ENCODE measurements at places on chromosomes 3 and 15.

- no peak for DNase-seq
These were observed 370.4 kb upstream of the CBLB start for GRCh38 chr3:106239195-106239697.

GRCh38 chr3:12663401-12663935, 449 bp downstream of the RAF1 start:
- DNase-seq, result peak; percentile 69

GRCh38 chr15:40420071-40420713, 14.6 kb downstream of the IVD start:
- no peak for DNase-seq

GRCh38 chr15:80105193-80105592, 45.7 kb downstream of the ZFAND6 start:
- DNase-seq, result no peak

- no peak for DNase-seq
These were observed 46.9 kb downstream of the IFT57 start for GRCh38 chr3:108175352-108175751.

DNA sequence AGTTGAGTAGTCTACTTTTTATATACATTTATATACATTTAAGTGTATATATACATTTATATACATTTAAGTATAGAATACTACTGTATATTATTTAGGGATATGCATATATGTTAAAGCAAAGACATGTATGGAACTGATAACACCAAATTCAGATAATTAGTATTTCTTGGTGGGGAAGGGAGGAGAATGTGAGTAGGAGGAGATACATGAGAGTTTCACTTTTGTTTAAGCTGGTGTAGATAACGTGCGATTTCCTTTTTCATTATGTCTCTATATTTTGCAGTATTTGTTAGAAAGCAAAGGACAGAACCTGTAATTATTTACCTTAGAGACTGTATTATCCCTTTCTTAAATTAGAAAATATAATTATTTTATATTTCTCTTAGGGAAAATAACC, 16.6 kb upstream of the NIT2 start:
- no peak for DNase-seq

DNA sequence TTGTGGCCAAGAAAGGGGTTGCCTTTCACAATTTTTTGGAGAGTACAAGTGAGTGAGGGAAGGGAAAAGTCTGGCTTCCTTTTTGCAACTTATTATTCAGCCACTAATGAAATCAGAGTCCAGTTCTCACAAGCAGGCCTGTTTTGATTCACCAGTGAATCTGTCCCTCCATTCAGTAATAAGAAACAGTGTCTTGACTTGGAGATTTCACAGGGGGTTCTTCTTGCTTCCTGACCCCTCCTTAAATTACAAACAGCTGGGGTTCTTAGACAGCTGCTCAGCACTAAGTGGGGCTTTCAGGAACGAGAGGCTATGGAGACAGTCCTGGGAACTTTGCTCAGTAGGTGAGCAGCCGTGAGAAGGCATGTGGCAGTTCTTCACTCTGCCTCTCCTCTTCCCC, 24.5 kb downstream of the SEMA3G start:
- DNase-seq, result no peak

DNA sequence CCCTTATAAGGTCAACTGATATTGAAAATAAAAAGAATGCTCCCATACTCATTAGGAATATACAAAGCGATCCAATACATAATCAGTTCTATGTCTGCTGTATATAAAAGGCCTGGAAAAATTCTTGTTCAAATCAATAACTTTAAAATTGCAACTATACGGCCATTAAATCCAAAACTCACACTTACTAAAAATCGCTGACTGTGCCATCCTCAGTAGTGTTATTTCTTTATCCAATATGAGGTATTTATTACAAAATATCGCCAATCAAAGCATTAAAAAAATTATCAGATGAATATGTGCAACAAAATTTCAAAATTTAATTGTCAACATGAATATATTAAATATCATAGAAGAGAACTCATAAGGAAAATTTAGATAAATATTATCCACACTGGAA, 146.5 kb downstream of the PLD1 start:
- no peak for DNase-seq

DNA sequence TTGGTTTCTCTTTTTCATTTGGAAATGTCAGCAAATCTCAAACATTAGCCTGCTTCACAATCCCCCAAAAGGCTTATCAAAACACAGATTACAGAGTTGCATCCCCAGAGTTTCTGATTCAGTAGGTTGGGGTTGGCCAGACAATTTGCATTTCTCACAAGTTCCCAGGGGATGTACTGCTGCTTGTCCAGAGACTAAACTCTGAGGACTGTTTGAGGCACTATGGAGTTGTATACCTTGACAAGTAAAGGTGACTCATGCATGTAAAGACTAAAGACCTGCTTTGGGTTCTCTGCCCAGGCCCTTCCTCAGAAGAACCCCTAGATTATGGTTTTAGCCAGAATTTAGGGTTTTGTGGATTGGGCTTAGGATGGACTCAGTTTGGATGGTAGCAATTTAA, 151.1 kb upstream of the ARHGEF26 start:
- no peak for DNase-seq

DNA sequence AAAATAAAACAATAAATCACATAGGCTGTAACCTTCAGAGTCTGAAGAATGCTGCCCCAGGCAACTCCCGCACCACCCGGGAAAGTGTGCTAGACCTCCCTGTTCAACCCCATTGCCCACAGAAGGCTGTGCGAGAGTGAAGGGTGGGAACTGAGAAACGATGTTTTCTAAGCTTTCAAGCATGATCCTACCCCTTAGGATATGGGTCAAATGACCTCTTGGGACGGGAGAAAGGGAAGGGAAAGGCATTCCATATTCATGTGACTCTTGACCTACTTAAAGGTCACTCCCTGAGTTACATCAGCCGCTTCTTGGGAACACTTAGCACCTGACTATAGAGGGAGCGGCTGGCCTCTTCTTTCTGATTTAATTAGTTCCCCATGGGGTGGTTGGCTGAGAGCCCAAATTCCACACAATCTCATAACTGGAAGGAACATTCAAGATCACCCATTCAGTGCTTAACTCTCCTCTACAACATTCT, 114.7 kb upstream of the SLC24A5 start:
- no peak for DNase-seq

DNA sequence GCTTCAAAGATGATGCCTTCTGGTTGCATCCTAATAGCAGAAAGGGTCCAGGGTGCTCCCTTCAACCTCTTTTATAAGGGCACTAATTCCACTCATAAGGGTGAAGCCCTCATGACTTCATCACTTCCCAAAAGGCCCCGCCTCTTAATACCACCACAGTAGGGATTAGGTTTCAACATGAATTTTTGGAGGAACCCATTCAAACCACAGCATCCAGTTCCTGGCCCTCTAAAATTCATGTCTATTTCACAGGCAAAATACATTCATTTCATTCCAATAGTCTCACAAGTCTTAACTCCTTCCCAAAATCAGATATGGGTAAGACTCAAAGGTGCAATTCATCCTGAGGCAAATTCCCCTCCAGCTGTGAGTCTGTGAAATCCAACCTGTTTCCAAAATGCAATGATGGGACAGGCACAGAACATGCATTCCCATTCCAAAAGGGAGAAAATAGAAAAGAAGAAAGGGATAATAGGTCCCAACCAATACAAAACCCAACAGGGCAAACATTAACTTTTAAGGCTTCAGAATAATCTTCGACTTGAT, 124.0 kb downstream of the ATP1B3 start:
- no peak for DNase-seq

GRCh38 chr3:24410860-24411259, 83.8 kb downstream of the THRB start:
- DNase-seq, result no peak

DNA sequence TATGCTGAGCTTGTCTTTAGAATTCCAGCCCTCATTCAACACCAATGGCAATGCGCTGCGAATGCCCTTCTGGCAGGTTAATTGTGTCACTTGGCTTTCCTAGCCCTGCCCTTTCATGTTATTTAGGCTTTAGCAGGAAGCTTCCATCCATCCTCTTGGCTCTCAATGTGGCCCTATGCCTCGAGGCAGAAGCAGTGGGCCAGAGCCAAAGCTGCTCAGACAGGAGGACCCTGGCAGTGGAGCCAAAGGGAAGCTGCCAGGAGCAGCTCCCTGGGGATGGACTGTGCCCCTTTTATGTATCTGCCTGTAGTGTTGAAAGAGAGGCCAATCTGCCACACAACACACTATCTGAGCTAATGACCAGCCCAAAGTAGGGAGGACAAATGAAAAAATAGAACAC, 376.4 kb downstream of the CTNNB1 start:
- DNase-seq, result peak; percentile 20

- no peak for DNase-seq
These were observed 187.9 kb downstream of the MECOM start for GRCh38 chr3:169475576-169475975.

DNA sequence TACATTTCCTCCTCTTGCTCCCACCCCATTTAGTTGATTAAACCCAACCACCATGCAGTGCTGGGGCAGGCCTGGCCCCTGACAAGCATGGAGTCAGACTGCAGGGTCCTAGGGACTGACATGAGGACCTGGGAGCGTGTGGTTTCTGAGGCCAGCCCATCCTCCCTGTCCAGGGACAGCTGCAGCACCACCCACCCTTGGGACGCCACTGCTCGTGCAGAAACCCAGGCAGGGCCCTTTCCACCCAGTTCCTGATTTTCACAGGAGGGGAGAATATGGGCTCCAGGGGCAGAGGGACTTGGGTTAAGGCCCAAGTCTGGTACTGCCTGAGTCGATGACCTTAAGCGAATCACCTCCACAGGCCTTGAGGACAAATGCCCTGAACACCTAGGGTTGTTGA, 23.7 kb downstream of the PLXND1 start:
- DNase-seq, result no peak

DNA sequence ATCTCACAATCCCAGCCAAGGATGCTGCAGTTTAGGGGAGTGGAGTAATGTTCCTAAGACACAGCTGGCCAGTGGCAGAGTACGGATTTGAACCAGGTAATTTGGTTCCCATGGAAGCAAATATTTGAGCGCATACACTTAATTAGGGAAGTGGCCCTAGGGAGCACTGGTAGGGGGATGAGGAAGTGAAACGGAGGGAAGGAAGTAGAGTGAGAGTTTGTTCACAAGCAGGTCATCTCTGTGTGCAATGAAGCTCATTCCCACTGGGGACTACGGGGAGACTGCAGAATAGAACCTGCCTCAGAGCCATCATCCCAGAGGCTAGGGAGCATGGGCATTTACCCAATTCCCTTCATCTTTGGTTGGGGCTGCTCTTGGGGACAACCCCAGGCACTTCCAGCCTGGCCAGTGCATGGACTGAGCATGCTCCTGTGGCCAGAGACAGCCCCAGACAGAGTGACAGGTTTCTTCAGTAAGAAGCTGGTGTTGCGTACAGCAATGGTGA, 317.2 kb upstream of the PROK2 start:
- DNase-seq, result no peak

DNA sequence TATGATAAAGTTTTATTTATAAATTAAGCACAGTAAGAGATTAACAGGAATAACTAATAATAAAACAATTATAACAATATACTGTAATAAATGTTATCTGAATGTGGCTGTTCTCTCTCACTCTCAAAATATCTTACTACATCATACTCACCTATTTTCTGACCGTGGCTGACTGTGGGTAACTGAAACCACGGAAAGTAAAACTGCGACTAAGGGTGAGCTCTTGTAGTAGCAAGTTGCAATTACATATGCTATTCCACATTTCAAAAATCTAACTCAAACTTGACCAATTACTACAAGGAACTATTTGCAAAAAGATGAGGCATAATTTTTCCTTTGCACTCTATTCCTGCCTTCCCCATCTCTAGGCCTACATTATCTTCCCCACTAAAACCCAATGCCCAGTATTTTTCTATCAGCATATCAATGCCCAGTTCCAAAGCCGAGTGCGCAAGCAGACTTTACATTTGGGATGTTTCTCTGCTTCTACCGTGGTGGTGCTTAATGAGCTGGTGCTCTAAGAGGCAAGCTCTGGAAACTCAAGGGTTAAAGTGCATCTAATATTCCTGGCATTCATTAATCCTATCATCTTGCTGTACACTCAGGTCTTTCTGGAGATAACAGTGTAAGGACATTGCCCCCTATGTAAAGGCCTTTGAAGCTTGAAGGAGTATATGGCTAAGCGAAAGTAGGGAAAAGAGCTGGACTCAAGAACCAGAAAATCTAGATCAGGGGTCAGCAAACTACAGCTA, 6.7 kb downstream of the PCYT1A start:
- DNase-seq, result no peak

DNA sequence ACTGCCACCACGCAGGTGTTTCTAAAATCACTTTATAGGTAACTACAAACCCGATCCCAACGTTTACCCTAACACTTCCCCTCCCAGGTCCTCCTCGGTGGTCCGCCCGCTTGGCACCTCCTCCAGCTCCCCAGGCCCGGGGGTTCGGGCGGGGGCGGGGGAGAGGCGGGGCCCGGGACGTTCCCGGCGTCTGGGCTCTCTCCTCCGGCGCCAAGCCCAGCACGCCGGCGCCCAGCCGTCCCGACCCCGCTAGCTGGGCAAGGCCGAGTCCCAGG, 562 bp downstream of the CGGBP1 start:
- no peak for DNase-seq

DNA sequence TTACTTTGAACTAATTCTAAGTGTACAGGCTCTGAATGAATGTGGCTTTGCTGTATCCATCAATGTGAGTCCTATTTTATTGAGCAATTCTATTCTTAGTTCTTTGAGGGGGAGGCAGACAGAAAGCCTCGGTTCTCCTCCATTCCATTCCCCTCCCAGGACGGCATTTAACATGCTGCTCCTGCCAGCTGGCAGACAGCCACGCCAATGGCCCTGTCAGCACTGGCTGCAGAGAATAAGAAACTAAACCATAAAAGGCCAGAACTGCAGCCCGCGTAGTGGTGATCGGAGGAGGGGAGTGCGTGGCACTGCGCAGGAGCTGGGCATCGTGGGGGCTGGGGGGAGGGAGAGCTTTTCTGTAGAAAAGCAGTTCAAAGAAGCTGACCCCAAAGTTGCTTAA, 76.0 kb upstream of the HACD2 start:
- DNase-seq, result peak; percentile 38

DNA sequence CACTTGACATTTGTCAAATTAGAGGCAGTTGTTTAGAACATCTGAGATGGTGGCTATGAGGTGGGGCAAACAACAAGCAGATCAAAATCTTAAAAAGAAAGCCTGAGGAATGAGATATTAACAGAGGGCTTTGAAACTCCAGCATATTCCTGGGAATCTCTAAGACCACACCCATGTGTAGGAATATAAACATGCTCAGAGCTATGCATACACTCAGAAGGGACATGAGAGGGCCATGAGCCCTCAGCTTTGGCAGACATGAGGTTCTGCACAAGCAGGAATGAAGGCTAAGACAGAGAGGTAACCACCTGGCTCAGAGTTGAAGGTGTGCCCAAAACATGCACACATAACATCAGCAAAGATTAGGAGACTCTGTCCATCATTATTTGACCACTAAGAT, 37.9 kb downstream of the ATP10A start:
- DNase-seq, result no peak
